ENCODE measurements at places on chromosomes 5 and 9.

DNA sequence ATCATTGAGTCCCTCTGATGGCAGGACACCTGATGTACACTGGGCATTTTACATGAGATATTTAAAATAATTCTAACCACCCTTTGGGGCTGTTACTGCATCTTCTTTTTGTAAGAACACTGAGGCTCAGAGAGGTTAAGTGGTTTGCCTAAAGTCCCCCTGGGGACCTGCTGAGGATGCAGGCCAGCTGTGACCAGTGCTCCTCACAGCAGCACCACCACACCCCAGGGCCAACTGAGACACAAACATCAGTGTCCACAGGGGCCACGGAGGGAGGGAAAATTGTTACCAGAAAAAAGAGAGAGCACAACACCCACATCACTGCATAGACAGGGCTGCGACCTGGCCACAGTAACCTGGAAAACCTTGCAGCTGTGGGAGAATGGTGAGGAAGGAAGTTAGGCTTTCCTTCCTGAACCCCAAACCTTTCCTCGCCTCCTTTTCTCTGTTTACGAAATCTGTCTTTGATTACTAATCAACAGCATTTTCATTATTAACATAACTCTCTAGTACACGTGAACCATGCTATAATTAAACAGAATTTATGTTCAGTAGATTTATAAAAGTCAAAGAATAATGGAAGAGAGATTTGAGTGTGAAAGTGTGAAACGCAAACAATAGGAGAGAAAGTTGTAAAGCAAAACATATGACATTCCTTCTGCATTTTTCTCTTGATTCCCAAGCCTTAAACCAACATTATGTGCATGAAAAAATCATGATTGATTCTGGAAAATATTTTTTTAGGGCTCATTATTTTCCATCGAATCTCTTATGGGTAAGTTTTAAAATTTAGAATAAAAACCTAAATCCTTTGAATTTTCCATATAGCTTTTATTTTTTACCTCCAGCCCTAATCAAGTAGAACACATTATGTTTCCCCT is 228.1 kb upstream of the DAPK1 start:
- DNase-seq = no peak

DNA sequence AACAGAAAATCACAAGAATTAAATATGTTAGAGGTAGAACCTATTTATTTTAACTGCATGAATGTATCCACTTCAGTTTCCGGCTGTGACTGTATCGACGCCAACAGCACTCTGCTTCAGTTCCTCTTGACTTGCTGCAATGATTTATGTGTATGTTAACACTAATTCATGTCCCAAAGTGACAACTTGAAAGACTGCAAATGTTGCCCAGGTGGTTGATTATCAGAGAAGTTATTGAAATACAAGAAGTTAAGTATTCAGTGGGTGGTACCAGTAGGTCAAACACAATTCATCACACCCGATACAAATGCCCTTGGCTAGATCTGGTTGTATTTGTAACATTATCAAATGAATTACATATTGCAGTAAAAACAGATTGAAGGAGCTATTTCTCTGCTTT is 622.7 kb upstream of the CDH18 start:
- no peak for DNase-seq

DNA sequence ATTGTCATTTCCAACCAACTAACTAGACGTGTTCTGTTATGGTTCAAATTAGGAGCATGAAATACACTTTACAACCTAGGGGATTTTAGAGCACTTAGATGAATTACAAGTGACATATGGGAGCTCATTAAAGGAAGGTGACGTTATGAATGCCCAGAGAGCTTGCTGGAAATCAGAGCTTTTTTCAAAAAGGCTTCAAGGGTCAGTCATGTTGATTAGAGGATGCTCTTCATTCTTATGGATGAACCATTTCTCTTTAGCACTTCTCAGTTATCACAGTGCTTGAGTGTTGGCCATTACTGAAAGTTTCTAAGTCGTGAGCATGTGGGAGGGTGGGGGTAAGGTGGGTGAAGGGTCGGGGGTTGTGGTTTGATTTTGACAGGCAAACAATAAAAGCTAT is 1245.5 kb upstream of the DMAC1 start:
- no peak for DNase-seq

- no peak for DNase-seq
These were observed 72.2 kb downstream of the SHB start for GRCh38 chr9:37996819-37997217.

GRCh38 chr9:84691634-84692033 is 22.1 kb downstream of the NTRK2 start:
- DNase-seq = no peak

GRCh38 chr9:113484258-113484730 is 20.8 kb downstream of the RGS3 start:
- DNase-seq = peak; percentile 88

All from heart left ventricle (tissue), 16 donors.